ENCODE measurements at places on chromosomes 2 and 18.

- DNase-seq, result no peak
Measured at GRCh38 chr2:72897785-72898584, 10.8 kb downstream of the SPR start.

- DNase-seq, result no peak
Measured at GRCh38 chr18:45026162-45026561, 345.5 kb downstream of the SETBP1 start.

- DNase-seq, result no peak
Measured at GRCh38 chr2:217096474-217097225, 236.8 kb upstream of the TNP1 start.

GRCh38 chr2:195382186-195382585, 274.8 kb upstream of the SLC39A10 start:
- DNase-seq, result peak; percentile 19

DNA sequence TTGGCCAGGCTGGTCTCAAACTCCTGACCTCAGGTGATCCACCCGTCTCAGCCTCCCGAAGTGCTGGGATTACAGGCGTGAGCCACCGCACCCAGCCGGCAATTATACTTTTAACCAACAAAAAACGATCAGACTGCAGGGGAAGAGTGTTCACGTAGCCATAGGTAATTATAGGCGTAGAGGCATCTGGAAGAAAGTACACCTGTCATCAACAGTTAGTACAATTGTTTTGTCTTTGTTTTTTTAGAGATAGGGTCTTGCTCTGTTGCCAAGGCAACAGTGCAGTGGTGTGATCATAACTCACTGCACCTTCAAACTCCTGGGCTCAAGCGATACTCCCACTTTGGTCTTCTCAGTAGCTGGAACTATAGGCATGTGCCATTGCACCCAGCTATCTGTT, 20.0 kb downstream of the ST3GAL5 start:
- no peak for DNase-seq

Data from CD4-positive, alpha-beta T cell treated with Interleukin-15 for 1 hour (primary cell).